ENCODE measurements at places on chromosomes 16 and 17. TPM values are rescaled to one million over a fixed set of nuclear protein-coding genes. Genes with fewer than 3 reads are reported as not detected.

Gene SPATA22
- not detected for total RNA-seq

Gene LCMT1
- total RNA-seq = 39.9 TPM

Gene KSR1
- total RNA-seq = 9.6 TPM

Gene HLF
- 0.23 TPM for total RNA-seq

Gene KRTAP4-11
- total RNA-seq = not detected

Gene BOLA2
- total RNA-seq = 17.3 TPM

Gene RUNDC3A
- total RNA-seq = 1.1 TPM

Gene HS3ST3A1
- total RNA-seq = 0.32 TPM

Gene IL21R
- total RNA-seq = not detected

Gene CDRT15L2
- total RNA-seq = not detected

Gene SLC16A5
- 34.0 TPM for total RNA-seq

Gene SNX20
- total RNA-seq = not detected

Gene ALDH3A2
- 175 TPM for total RNA-seq

Gene UTS2R
- not detected for total RNA-seq

Gene KRT36
- total RNA-seq = not detected

Gene TNS4
- total RNA-seq = 254 TPM

Gene FDXR
- total RNA-seq = 64.0 TPM

Gene TPPP3
- 16.5 TPM for total RNA-seq

Gene OR3A3
- total RNA-seq = not detected

Gene ABAT
- 0.35 TPM for total RNA-seq

Gene CPNE7
- 75.3 TPM for total RNA-seq

Gene WFIKKN2
- total RNA-seq = not detected

Gene PABPN1L
- not detected for total RNA-seq

Gene TMEM106A
- 0.75 TPM for total RNA-seq

Gene SLC38A8
- total RNA-seq = not detected

Gene PLA2G10
- total RNA-seq = 0.49 TPM

Gene CACNG5
- not detected for total RNA-seq

Gene KRT13
- 0.41 TPM for total RNA-seq

Gene KRTAP2-1
- total RNA-seq = not detected

Gene APOH
- total RNA-seq = 3.8 TPM

Gene ZPBP2
- not detected for total RNA-seq

Gene KRTAP4-8
- not detected for total RNA-seq

Gene HS3ST2
- not detected for total RNA-seq

Gene HOXB5
- 2.6 TPM for total RNA-seq

Gene PYDC1
- total RNA-seq = not detected

Gene TNFRSF17
- not detected for total RNA-seq

Gene SPN
- not detected for total RNA-seq

Gene CCL1
- total RNA-seq = not detected

Gene KREMEN2
- 2.2 TPM for total RNA-seq

Gene HEATR9
- total RNA-seq = not detected

Gene COA3
- total RNA-seq = 140 TPM

Gene KRTAP17-1
- total RNA-seq = not detected

Gene UMOD
- not detected for total RNA-seq

Gene TGFB1I1
- 38.0 TPM for total RNA-seq

Gene CA5A
- not detected for total RNA-seq

Gene OR2C1
- not detected for total RNA-seq

Gene ZNF629
- 15.7 TPM for total RNA-seq

Gene MYH13
- not detected for total RNA-seq

Gene SP2
- total RNA-seq = 16.8 TPM

Gene ZFP3
- 0.77 TPM for total RNA-seq

Gene MYH8
- not detected for total RNA-seq

Gene KIFC3
- 161 TPM for total RNA-seq

Gene NRN1L
- not detected for total RNA-seq

Gene MEIOB
- 1.3 TPM for total RNA-seq

Gene CDH1
- 4.2 TPM for total RNA-seq

Gene CCL16
- not detected for total RNA-seq

Gene CDRT4
- total RNA-seq = 0.32 TPM

Data from A549 treated with Mapracorat at 1 μM for 4 hours (cell line).